Esophagus muscularis mucosa (tissue), 4 donors: ENCODE measurements at places on chromosomes 5 and 9. TPM values are rescaled to one million over a fixed set of nuclear protein-coding genes. Genes with fewer than 3 reads are reported as not detected.

The S100Z gene
- total RNA-seq = not detected

- H3K27ac ChIP-seq = no peak overlapping the region
- H3K4me1 ChIP-seq = peaks cover 14% of the 10 kb centered on the region
- no peaks in the 10 kb centered on the region for H3K36me3 ChIP-seq
- no peak overlapping the region for H3K4me3 ChIP-seq
Measured at GRCh38 chr9:92770360-92770995, 5.8 kb upstream of the BICD2 start.

- H3K4me1 ChIP-seq = peaks cover 22% of the 10 kb centered on the region
- peak; percentile 45 for DNase-seq
- H3K36me3 ChIP-seq = no peaks in the 10 kb centered on the region
- no peak overlapping the region for H3K27ac ChIP-seq
Measured at GRCh38 chr9:113888336-113888735, 12.2 kb downstream of the ZNF618 start.

- no peaks in the 10 kb centered on the region for H3K36me3 ChIP-seq
- no peak overlapping the region for H3K27ac ChIP-seq
Measured at GRCh38 chr5:149646564-149646963, 65.3 kb downstream of the ARHGEF37 start.

- H3K4me3 ChIP-seq = peak overlapping the region; percentile 82
- no peak for DNase-seq
Measured at GRCh38 chr5:119354537-119355243, 1.1 kb upstream of the TNFAIP8 start.

The SMU1 gene
- total RNA-seq = 17.8 TPM

The BTNL3 gene
- 0.13 TPM for total RNA-seq

The NSG2 gene
- 3.4 TPM for total RNA-seq

The KCNV2 gene
- total RNA-seq = not detected

The ADAMTS6 gene
- total RNA-seq = 4.2 TPM
